Articular chondrocyte of knee joint (primary cell): ENCODE measurements at places on chromosomes 11 and 22. TPM values are rescaled to one million over a fixed set of nuclear protein-coding genes. Genes with fewer than 3 reads are reported as not detected.

The ARAP1 gene
- 66.3 and 66.9 TPM in 2 replicates for total RNA-seq

The LAYN gene
- 61.5 and 62.7 TPM in 2 replicates for total RNA-seq

The OR8J1 gene
- not detected in 2 replicates for total RNA-seq

The RELT gene
- 3.2 and 4.3 TPM in 2 replicates for total RNA-seq

The NRIP3 gene
- 10.2 and 11.1 TPM in 2 replicates for total RNA-seq

The OR52E6 gene
- total RNA-seq = not detected in 2 replicates

The MYOD1 gene
- total RNA-seq = not detected in 2 replicates

The DNAJB7 gene
- total RNA-seq = 0.11 TPM in 1 of 2 replicates, not detected in the other

The GRAP2 gene
- not detected in 2 replicates for total RNA-seq

The CNTF gene
- 1.5 and 3.7 TPM in 2 replicates for total RNA-seq

The XKR3 gene
- total RNA-seq = not detected in 2 replicates

The OR4A5 gene
- total RNA-seq = not detected in 2 replicates

The MAPK8IP2 gene
- total RNA-seq = 0.86 and 1.0 TPM in 2 replicates

The DGCR6L gene
- total RNA-seq = 48.0 and 54.7 TPM in 2 replicates

The RTN4RL2 gene
- total RNA-seq = 0.39 TPM in 1 of 2 replicates, not detected in the other

The LARGE2 gene
- not detected in 2 replicates for total RNA-seq

The CPSF7 gene
- 34.3 and 35.8 TPM in 2 replicates for total RNA-seq

The PDE3B gene
- total RNA-seq = 4.3 and 8.6 TPM in 2 replicates

The SDHAF2 gene
- 44.9 and 63.3 TPM in 2 replicates for total RNA-seq

The APOL4 gene
- 0.11 and 0.52 TPM in 2 replicates for total RNA-seq

The INTS4 gene
- 37.0 and 41.7 TPM in 2 replicates for total RNA-seq

The A4GALT gene
- 23.9 and 31.4 TPM in 2 replicates for total RNA-seq

The OR52N4 gene
- not detected in 2 replicates for total RNA-seq

The PDGFB gene
- total RNA-seq = 0.32 TPM in 1 of 2 replicates, not detected in the other

The CATSPERZ gene
- 0.13 TPM in 1 of 2 replicates, not detected in the other for total RNA-seq

The ATL3 gene
- total RNA-seq = 359 and 394 TPM in 2 replicates

The OVOL1 gene
- not detected in 2 replicates for total RNA-seq

The SC5D gene
- total RNA-seq = 48.5 and 56.7 TPM in 2 replicates

The EIF3M gene
- total RNA-seq = 553 and 584 TPM in 2 replicates

The MFRP gene
- 0.11 TPM in 1 of 2 replicates, not detected in the other for total RNA-seq

The OR52M1 gene
- not detected in 2 replicates for total RNA-seq

The BUD13 gene
- 12.3 and 17.2 TPM in 2 replicates for total RNA-seq

The PLA2G6 gene
- 10.3 and 13.6 TPM in 2 replicates for total RNA-seq

The LDHAL6A gene
- total RNA-seq = not detected in 2 replicates

The TPBGL gene
- 0.11 TPM in 1 of 2 replicates, not detected in the other for total RNA-seq

The PITPNM1 gene
- total RNA-seq = 15.5 and 17.0 TPM in 2 replicates

The OR8A1 gene
- under 0.01 TPM in 1 of 2 replicates, not detected in the other for total RNA-seq

The FREY1 gene
- 1.2 and 2.2 TPM in 2 replicates for total RNA-seq

The TMEM9B gene
- total RNA-seq = 59.8 and 67.1 TPM in 2 replicates

The MS4A1 gene
- not detected in 2 replicates for total RNA-seq

The TMEM109 gene
- 40.5 and 61.5 TPM in 2 replicates for total RNA-seq

The DGCR8 gene
- total RNA-seq = 23.0 and 28.5 TPM in 2 replicates

The HTR3A gene
- not detected in 2 replicates for total RNA-seq

The MAJIN gene
- total RNA-seq = not detected in 2 replicates

The LUZP2 gene
- not detected in 2 replicates for total RNA-seq

The TMEM191C gene
- total RNA-seq = 0.13 and 0.32 TPM in 2 replicates

The MCHR1 gene
- total RNA-seq = 0.65 and 2.3 TPM in 2 replicates

The APLNR gene
- total RNA-seq = not detected in 2 replicates

The ABCC8 gene
- 0.26 and 0.54 TPM in 2 replicates for total RNA-seq

The CRYBB2 gene
- not detected in 2 replicates for total RNA-seq

The OR51E1 gene
- not detected in 2 replicates for total RNA-seq

The FAM180B gene
- 0.11 and 0.26 TPM in 2 replicates for total RNA-seq

The SYCE3 gene
- total RNA-seq = not detected in 2 replicates

The SLC25A18 gene
- total RNA-seq = 0.11 TPM in 1 of 2 replicates, not detected in the other

The THRSP gene
- total RNA-seq = 0.13 TPM in 1 of 2 replicates, not detected in the other
